Body of pancreas (tissue), 4 donors: ENCODE measurements at places on chromosomes 7 and 10.

DNA sequence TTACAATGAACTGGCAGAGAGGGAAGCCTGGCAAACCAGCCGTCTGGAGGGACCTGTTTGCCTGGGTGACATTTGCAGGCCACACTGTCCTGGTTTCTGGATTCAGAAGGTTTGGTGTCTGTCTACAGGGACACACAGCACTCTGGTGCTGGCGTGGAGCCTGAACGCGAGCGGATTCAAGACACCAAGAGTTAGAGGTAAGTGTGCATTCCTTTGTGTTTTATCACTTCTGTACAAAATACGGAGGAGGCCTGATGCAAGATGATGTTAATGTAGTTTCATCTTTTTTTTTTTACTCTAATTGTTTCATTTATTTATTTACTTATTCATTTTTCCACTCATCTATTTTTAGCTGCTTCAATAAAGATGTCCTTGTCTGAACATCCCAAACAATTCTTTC lies 485.3 kb upstream of the ADARB2 start:
- DNase-seq: no peak

DNA sequence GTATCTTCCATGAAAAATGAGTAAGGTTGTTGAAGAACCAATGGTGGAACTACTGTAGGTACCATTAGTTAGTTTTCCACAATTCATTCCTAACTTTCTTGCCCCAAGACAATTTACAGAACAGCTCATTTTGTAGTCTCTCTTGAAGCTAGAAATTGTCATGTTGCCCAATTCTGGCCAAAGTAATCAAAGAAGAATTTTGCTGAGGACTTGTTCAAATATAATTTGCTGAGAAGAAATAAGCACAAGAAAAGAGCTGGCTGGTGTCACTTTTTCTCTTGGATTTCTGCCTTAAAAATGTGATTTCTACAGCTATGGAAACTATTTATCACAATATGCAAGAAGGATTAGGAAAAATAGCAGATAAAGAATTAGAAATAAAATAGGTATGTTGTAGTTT lies 199.2 kb upstream of the SEMA3A start:
- DNase-seq: no peak

DNA sequence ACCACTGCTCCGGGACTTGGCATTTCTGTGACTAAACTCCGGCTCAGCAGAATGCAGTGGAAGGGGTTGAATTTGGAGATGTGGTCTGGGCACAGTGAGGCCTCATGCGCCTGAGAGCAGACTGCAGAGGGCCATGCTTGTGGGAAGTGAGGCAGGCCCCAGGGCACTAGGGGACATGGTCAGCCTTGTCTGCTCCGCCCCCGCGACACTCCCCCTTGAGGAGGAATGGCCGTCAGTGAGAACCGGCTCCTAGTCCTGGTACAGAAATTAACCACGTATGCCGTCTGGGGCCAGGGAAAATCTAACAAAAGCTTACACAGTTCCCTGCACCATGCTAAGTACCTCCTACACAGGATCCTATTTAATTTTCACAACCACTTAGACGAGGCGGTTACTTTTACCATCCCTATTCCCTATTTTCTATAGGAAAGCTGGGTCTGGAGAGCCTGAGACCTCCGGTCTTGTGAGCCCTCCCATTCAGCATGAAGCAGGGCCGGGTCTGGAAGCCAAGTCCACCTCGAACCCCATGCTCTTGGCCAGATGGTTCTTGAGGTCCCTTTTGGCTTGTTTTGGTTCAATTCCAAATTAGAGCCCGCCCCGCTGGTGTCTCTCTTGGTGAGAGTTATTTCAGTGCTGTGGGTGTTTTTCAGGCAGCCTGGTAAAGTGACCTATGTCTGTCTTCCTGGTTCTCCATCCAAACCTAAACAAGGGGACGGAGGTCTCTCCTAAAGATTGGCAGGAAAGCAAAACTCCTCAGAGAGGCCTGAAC lies 87.7 kb upstream of the PITRM1 start:
- no peak for DNase-seq

- DNase-seq: peak; percentile 72
Observed at GRCh38 chr7:121138262-121138933, 149.9 kb downstream of the CPED1 start.

GRCh38 chr7:135480966-135481597 lies 28.8 kb downstream of the CNOT4 start:
- no peak for DNase-seq
